ENCODE measurements at places on chromosomes 11 and 22.

GRCh38 chr11:73356979-73357860 is 19.0 kb upstream of the RELT start:
- no peak for DNase-seq

DNA sequence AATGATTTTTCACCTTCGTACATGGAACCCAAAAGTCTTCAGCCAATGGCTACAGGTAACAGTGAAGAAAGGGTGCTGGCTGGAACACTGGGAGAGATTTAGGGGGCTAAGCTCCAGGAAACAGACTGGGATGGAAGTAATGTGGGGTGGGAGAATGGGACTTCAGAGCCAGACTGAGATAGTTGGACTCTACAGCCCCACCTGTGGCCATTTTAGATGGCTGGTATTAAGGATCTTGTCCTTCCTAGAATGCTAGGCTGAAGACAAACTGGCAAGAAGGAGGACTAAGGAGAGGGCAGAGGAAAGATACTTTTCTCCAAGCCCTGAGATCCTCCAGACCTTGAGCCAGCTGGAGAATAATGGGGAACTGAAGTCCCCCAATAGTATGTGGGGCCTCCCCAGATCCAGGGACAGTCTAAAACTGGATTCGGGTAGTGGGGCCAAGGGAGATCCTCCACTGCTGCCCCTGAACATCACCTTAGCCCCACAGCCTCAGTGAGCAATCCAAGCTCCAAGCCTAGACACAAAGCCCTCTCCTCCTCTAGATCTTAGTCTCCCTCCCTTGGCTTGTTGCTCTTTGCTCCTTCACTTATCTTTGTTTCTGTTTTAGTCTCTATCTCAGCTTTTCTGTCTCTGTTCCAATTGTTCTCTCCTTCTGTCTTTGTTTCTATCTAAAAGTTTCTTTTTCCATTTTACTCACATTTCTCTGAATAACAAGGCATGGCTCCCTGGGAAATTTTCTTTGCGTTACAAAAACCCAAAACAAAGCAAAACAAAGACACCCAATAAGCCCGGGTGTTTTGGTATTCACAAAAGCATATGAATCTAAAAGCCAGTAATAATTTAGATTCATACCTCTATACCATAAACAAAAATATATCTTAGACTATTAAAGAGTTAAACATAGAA is 16.2 kb upstream of the RRAS2 start:
- DNase-seq = no peak

GRCh38 chr11:82229341-82229740 is 504.3 kb downstream of the FAM181B start:
- no peak for DNase-seq

- DNase-seq = no peak
Measured at GRCh38 chr11:289398-289711, 429 bp downstream of the PGGHG start.
